ENCODE measurements at places on chromosomes 6 and 20. TPM values are rescaled to one million over a fixed set of nuclear protein-coding genes. Genes with fewer than 3 reads are reported as not detected.

MEI4 gene
- not detected for total RNA-seq

TCP11 gene
- total RNA-seq: not detected

CST2 gene
- total RNA-seq: not detected

LAMA5 gene
- 0.91 TPM for total RNA-seq

CDC5L gene
- total RNA-seq: 26.9 TPM

TMEM170B gene
- total RNA-seq: 2.0 TPM

MDFI gene
- total RNA-seq: not detected

RBPJL gene
- total RNA-seq: not detected

RPS6KA2 gene
- 3.8 TPM for total RNA-seq
